Right cardiac atrium (tissue), 5 donors: ENCODE measurements at places on chromosomes 13 and 19. TPM values are rescaled to one million over a fixed set of nuclear protein-coding genes. Genes with fewer than 3 reads are reported as not detected.

Gene RASGRP4
- 3.2 TPM for total RNA-seq

Gene MEF2B
- 0.45 TPM for total RNA-seq

Gene LACC1
- total RNA-seq: 13.4 TPM

Gene PINLYP
- 3.8 TPM for total RNA-seq

- no peak for DNase-seq
These were observed 7.8 kb downstream of the SLC7A10 start for GRCh38 chr19:33217881-33218280.

DNA sequence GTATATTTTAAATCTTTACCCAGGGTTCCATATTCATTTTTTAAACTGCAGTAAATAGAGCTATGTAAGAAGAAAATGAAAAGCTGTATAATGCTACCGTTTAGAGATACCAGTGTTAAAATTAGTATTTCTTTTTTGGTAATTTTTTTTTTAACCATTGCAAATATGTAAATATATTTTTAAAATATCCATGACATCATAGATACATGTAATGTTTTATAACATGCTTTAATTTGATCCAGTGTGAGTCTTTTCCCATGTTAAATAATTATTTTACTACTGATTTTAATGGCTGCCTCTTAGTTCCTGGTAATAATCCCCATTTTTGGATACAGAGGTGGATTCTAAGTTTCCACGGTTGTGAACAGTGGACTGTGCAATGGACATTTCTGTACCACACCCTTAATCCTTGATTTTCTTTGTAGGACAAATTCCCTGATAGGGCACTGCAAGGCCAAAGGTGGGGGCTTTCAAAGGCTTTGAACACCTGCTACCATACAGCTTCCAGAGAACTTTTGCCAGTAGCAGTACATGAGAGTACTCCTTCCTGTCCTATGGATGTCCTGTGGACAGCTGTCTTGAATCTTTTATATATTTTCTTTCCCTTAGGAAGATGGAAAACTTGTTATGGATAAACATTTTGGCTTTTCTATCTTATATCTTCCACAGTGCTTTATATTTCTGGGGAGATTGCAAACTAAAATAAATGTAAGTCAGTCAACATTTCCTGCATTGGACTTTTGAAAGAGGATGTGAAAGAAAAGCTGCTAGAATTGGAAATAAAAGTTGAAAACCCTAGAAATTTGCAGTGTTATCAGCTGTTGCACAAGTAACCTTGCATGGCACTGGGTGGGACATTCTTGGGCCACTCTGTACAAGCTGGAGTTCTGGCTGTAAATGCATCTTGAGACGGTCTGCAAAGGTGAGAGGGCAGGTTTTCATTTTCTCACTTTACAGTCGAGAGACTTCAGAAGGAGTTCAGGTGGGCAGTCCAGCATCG lies 46.8 kb downstream of the ARHGEF7 start:
- no peak for DNase-seq

DNA sequence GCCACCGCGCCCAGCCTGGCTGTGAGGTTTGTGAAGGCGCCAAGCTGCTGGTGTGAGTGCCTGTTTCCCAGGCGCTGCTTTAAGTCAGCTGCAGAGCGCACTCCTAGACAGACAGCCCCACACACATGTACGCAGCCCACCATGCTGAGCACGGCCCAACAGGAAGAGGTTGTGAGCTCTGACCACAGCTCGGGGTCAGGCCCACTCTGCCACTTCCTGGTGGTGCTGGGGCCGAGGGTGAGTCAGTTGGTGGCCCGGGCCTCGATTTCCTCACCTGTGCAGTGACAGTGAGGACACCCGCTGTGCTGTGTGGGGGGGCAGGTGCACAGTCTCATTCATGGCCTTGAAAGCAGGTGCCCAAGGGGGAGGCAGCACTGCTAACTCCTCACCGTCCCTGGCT lies 106.7 kb downstream of the KDM4B start:
- DNase-seq: peak; percentile 41

DNA sequence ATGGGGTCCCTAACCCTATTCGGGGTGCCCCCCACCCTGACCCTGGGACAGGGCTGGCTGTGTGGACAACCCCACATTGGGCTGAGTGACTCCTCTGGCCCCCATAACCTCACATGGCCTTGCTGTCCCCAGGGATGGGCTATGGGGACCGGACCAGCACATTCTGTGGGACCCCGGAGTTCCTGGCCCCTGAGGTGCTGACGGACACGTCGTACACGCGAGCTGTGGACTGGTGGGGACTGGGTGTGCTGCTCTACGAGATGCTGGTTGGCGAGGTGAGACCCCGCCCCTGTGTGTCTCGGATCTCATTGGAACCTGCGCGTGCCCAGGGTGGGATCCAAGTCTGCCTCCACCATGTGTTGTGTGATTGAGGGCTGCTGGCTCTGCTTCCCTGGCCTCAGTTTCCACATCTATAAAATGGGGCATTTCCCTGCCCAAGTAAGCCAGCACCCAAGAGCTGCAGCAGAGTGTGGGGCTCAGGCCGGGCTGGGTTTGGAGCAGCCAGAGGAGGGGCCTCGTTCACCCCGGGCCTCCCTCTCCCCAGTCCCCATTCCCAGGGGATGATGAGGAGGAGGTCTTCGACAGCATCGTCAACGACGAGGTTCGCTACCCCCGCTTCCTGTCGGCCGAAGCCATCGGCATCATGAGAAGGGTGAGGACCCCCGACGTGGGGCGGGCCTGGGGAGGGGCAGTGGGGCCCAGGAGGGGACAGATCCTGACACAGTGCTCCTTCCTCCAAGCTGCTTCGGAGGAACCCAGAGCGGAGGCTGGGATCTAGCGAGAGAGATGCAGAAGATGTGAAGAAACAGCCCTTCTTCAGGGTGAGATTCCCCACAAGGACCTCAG lies 4.9 kb downstream of the PTGER1 start:
- no peak for DNase-seq

DNA sequence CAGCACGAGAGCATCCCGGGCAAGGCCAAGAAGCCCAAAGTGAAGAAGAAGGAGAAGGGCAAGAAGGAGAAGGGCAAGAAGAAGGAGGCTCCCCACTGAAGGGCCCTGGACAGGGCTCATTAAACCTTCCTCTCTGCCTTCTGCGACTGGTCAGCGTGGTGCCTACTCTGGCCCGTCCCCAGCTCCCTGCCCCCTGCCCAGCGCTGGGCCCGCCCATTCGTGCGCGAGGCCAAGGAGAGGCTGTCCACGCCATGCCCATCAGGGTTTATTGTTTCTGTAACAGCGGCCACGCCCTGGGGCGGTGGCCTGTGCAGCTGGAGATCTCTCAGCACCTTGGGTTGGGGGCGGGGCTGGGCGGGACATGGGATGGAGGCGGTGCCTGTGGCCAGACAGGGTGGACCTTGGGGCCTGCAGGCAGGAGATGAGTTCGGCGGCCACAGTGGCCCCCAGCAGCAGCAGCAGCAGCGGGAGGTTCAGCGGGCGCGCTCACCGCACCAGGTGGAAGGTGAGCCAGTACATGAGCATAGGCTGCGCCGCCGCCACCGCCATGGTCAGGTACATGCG lies 897 bp downstream of the C19orf33 start:
- peak; percentile 50 for DNase-seq

- no peak for DNase-seq
These were observed 30.2 kb upstream of the CPB2 start for GRCh38 chr13:46134961-46135522.

DNA sequence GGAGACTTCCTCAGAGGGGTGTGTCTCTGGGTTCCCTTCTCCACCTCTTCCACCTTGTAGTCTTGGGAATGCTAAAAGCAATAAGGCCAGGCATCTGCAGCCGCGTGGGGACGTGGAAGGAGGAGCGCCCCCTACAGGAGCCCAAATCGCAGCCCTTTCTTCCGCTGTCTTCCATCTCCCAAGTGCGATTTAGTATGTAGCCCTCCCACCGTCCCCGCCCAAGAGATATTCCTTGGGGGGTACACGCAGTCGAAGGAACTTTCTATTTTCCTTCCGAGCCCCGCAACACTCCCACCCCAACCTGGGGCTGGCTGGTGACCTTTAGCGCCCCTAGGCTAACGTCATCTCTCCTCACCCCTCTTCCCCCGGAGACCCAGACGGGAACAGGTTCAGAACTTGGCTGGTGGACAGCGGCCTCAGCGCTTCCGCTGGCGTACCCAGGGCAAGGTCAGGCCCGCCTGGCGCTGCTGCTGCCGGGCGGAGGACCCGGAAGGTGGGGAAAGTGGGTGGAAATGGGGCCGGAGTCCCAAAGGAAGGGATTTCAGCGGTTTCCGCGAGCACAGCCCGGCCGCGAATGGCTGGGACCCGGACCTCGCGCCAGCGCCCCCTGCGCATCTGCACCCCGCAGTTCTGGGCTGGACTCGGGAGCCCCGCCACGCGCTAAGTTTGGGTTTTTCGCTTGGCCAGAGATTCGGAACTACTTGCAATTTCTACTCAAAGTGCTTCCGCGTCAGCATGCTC lies 2.1 kb upstream of the PCDH8 start:
- DNase-seq: peak; percentile 81

DNA sequence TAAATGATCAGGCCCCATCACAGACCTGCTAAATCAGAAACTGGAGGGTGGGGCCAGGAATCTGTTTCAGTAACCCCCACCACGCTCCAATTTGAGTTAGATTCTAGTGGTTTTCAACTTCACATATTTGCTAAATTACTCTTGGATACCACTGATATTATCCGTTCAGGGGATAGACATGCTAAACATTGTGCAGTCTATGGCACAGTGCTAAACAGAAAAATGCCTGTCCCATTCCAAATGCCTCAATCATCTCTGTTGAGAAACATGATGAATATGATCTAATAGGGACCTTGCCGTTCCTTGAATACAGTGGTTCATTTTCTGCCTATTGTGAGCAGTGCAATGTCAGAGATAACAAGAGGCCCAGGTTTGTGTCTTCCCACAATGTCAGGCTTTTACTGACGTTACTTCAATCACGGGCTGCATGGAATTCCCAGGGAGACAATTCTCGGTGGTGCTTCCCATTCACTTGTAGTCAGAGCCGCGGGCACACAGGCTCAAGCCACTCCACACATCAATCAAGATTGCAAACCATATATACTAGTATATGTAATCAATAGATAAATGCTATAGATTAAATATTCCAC lies 52.7 kb downstream of the MYO16 start:
- DNase-seq: no peak

DNA sequence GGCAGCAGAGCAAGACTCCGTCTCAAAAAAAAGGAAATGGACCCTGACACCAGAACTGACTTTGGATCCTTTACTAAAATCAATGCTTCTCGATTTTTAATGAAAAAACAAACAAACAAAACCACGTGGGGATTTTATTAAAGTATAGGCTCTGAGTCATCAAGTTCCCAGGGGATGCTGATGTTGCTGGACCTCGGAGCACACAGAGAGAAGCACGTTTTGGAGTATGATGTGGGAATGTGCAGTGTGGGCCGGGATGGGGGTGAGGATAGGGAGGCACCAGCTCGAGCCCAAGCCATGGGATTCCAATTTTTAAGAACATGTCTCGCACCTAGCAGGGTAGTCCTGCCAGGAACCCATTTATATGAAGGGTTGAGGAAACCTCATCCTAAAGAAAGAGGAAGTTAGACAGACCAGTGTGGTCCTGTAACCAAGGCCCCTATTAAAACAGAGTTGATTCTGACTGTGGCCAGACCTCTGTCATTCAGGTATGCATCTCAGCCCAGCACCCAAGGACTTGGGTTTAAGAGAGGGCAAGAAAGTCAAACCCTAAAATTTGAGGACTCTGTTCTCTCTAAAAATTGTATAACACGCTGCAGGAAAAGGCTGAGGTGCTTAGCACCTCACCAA lies 6.4 kb downstream of the FLT1 start:
- no peak for DNase-seq

DNA sequence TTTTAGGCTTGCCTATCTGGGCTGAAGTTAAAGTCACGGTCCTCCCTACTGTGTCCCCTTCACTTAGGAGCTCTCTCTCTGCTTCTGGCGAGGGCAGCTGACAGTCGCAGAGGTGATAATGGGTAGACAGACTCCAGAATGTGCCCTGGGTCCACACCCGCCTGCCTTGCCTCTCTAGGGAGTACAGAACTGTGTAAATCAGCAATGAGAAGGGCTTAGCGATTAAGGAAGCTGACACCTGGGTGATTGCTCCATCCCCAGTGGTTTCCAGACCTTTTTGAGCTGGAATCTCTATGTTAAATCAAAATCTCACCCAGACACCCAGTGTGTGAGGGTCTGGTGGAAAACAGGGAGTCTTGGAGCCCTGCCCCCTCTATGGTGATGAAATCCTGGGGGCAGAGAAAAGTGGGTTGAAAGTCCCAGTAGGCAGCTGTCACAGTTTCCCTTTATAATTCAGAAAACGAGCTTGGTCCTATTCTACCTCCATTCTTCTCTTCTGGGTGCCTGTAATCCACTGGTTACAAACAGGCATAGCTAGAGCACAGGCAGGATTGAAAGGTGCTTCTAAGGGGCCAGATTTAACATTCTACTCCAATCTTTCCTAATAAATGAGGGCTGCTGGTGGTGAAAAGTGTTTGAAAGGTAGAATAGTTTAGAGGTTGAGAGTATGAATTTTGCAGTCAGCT lies 46.9 kb downstream of the OLFM4 start:
- DNase-seq: no peak

GRCh38 chr13:31101472-31102170 lies 60.1 kb downstream of the HSPH1 start:
- no peak for DNase-seq

GRCh38 chr13:53241891-53242348 lies 213.3 kb downstream of the OLFM4 start:
- DNase-seq: no peak

GRCh38 chr13:43244481-43244880 lies 221.1 kb downstream of the DNAJC15 start:
- no peak for DNase-seq
